ENCODE measurements at places on chromosomes 12 and 14.

DNA sequence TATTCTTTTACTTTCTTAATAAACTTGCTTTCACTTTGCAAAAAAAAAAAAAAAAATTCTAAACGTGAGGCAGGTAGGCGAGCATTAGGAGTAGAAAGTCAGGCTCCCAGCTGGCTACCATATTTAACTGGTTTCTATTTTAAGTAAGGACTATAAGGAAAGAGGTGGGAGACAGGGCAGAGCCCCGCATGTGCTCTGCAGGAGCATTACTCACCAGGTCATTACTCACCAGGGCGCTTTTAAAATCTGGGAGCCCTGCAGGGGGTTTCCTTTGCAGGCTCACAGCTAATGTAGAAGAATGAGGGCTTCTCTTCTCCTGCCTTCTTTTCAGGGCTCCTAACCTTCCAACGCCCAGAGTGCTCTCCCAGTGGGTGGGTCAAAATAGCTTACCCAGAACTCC is 14.0 kb upstream of the DPF3 start:
- DNase-seq: no peak

DNA sequence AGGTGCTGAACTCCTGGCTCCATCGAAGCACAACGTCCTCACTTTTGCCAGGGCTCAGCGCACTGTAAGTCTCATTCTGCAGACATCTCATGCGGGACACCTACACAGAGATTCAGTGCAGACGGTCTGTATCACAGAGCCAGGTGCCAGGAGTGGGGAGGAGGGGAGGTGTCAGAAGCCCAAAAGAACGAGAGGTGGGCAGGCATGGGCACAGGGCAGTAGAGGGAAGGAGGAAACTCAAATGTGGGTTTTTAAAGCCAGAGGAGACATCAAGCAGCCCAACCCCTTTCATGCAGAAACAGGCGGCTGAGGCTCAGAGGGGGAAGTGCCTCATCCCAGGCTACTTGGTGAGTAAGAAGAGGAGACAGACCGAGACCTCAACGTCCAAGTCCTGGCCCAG is 2.5 kb upstream of the LPAR5 start:
- DNase-seq: no peak

DNA sequence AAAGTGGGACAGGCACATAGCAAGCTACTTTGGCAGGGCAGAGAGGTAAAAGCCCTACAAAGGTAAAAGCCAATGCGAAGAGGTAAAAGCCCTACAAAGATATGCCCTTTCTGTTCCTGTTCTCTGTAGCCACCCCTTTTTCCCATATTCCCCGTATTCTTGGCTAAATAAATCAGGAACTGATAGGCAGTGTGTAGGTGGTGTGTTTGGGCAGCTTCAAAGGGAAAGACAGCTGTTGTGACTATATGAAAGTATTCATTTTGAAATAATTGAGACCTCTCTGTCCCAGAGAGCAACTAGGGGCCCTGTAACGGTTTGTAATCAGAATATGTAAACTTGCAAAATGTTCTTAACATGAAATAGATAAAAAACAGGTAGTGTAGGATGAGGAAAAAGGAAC is 11.3 kb upstream of the SLC41A2 start:
- no peak for DNase-seq

- DNase-seq: no peak
These were observed 306.6 kb upstream of the ATP2B1 start for GRCh38 chr12:90015228-90015627.

- no peak for DNase-seq
These were observed 43.7 kb upstream of the ATP2B1 start for GRCh38 chr12:89752341-89752740.

DNA sequence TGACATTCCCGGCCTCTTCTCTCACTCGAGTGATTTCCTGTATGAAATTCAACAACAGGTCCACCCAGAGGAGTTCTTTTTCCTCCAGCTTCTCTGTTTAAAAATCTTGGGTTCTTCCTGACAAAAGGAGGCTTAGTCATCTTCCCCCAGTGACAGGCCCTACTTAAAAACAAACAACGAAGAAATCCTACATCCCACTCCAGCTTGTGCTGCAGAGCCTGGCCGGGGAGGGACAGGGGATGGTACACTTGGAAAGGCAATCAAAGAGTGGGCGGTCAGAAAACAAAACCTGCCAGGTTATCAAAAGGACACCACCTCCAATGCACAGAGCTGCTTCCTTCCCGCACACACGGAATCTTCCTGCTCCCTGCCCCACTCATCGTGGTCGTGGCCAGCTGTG is 101.3 kb downstream of the CACNA1C start:
- no peak for DNase-seq

DNA sequence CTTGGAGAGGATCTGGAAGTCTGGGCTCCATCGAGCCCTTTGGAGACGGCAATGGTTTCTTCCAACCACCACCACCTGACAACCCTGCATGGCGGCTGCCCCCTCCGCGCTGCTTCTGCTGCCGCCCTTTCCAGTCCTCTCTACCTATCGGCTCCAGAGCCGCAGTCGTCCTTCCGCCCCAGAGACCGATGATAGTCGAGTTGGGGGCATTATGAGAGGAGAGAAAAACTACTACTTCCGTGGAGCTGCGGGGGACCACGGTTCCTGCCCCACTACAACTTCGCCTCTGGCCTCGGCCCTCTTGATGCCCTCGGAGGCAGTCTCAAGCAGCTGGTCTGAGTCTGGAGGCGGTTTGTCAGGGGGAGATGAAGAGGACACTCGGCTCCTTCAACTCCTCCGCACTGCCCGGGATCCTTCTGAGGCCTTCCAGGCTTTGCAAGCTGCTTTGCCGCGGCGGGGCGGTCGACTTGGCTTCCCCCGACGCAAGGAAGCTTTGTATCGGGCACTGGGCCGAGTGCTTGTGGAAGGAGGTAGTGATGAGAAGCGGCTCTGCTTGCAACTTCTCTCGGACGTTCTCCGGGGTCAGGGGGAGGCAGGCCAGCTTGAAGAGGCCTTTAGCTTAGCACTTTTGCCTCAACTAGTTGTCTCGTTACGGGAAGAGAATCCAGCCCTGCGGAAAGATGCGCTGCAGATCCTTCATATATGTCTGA is 499 bp downstream of the TOGARAM1 start:
- DNase-seq: no peak

DNA sequence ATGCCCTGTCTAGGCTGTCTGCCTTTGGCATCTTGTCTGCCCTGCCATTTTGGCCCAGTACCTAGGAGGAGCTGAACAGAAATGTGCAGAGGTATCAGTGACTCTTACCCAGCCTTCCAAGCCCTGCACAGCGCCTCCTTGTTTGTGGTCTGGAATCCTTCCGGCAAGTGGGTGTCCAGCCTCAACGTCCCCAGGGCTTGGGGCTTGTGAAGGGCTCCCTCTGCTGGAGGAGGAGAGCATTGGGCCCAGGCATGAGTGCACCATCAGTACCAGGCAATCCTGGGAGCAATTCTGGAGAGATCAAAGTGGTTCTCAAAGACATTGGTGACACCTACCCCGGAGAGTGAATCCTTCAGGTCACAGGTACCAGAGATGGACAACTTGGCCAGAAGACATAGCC is 2.4 kb upstream of the TCL1B start:
- no peak for DNase-seq

- DNase-seq: no peak
These were observed 13.2 kb downstream of the TCL1B start for GRCh38 chr14:95699412-95699811.

- DNase-seq: no peak
These were observed 720.9 kb downstream of the FSCB start for GRCh38 chr14:43786066-43786762.

- no peak for DNase-seq
These were observed 127.0 kb downstream of the TSPAN9 start for GRCh38 chr12:3204143-3204542.

DNA sequence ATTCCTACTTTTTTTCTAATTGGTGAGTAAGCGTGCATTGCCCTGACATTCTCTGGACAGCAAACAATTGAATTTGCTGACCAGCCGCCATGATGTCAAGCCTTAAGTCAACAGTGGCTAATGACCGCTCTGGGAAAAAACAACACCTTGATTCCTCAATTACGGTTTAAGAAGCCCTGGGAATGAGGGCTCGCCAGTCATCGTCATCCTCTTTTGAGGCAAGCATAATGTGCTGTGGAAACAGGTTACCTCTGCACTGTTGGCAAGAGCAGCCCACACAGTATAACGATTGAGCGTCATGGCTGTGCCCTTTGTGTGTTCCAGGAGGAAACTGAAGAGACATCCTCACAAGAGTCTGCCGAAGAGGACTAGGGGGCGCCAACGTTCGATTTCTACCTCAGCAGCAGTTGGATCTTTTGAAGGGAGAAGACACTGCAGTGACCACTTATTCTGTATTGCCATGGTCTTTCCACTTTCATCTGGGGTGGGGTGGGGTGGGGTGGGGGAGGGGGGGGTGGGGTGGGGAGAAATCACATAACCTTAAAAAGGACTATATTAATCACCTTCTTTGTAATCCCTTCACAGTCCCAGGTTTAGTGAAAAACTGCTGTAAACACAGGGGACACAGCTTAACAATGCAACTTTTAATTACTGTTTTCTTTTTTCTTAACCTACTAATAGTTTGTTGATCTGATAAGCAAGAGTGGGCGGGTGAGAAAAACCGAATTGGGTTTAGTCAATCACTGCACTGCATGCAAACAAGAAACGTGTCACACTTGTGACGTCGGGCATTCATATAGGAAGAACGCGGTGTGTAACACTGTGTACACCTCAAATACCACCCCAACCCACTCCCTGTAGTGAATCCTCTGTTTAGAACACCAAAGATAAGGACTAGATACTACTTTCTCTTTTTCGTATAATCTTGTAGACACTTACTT is 138.9 kb downstream of the HMGA2 start:
- no peak for DNase-seq

DNA sequence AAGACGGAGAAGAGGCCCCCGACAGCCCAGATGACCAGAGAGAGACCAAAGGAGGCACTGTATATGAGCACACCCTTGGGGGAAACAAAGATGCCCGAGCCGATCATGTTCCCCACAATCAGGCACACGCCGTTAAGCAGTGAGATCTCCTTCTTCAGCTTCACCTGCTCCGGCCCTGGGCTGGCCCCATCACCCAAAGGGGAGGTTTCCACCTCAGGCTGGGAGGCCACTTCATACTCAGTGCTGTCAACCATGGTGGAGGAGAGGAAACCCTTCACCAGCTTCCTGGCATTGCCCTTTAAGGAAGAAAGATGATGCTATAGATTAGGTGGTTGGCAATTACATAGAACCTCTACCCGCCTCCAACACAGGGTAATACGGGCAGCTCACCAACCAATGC is 2.1 kb downstream of the SLC7A7 start:
- DNase-seq: no peak

DNA sequence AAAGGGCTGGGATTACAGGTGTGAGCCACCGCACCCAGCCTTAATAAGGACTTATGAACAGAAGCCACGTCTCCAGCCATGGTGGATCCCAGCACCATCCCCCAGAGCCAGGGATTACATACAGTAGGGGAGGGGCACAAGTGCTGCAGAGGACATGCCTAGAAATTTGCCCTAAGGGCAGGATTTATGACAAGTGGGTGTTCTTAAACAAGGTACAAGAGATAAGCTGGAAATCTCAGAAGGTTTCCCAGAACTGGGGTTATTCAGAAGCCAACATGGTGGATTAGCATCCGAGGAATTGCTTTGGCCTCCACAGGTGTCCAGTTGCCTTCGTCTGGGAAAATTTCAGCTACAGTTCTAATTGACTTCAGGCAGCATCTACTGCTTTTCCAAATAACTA is 114.4 kb upstream of the EGLN3 start:
- DNase-seq: no peak

DNA sequence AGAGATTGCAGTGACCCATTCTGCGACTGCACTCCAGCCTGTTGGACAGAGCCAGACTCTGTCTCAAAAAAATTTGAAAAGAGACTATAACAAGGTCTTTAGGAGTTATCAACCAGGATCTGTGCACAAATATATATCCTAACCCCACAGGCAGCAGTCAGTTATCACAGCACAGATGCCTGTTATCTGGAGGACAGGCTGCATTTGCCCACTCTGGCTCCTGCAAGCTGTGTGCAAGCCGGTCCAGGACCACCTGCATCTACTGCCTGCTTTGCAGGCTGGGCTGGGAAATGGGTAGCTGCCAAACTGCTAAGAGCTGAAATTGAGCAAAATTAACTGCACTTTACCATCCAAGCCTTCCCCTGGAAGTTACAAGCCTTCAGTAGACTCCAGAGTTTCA is 21.4 kb upstream of the RCOR1 start:
- no peak for DNase-seq

- DNase-seq: peak; percentile 47
These were observed 19.3 kb upstream of the CLEC2D start for GRCh38 chr12:9650151-9650576.

- no peak for DNase-seq
These were observed 82.3 kb downstream of the SYNE3 start for GRCh38 chr14:95434121-95434520.

DNA sequence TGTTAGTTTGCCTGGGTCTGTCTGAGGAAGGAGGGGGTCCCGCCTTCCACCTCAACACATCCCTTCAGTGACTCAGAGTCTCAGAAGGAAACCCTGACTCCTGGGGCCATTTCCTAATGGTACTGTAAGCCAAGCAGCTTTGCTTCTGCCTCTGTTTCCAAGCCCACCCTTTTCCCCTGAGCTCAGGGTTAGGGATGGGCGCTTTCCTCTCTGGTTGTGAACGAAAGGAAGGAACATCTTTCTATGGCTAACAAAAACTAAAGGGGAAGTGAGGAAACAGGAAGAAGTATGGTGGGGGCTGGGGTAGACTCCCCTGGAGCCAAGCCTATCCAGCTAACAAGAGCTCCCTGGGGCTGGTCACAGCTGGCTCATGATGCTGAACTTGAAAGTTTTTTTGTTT is 11.6 kb upstream of the UNC119B start:
- DNase-seq: no peak

DNA sequence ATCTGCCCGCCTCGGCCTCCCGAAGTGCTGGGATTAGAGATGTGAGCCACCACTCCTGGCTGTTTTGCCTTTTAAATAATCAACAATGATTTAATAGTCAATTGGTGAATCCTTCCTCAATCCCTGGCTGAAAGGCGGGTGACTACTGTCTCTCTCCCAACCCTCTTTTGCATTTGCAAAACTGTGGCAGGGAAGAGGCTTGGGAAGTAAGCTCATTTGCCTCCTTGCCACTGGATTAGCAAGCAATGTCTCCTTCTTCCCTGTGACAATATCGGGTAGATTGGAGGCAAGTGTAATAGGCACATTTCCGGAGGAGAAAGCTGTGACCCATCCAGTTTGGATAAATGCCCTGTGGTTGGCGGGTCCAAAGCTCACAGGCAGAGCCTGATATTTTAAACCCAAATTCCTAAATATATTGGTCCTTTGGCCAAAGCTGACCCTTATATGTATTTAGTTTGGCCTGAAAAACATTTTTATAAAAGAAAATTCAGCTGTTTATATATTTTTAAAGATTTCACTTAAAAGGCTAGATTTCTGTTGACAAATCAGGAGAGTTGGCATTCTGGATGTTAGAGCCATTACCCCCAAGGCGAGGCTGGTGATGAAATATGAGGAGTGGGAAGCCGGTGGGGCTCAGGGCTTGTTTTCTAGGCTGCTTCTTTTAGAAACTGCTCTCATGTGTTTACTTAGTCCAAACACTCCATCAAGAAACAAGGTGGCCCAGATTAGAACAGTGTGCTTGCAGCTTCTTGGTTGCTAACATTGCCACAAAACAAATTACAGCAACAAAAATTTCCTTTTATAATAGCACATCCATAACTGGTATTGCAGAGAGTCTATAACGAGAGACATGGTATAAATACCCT is 646.9 kb upstream of the TMEM132C start:
- no peak for DNase-seq

- no peak for DNase-seq
These were observed 401.3 kb downstream of the FUT8 start for GRCh38 chr14:65813760-65814384.

GRCh38 chr12:59834659-59835474 is 239.0 kb downstream of the SLC16A7 start:
- DNase-seq: no peak

GRCh38 chr12:31989571-31990362 is 30.6 kb downstream of the RESF1 start:
- no peak for DNase-seq
